ENCODE measurements at places on chromosomes 12 and 14.

DNA sequence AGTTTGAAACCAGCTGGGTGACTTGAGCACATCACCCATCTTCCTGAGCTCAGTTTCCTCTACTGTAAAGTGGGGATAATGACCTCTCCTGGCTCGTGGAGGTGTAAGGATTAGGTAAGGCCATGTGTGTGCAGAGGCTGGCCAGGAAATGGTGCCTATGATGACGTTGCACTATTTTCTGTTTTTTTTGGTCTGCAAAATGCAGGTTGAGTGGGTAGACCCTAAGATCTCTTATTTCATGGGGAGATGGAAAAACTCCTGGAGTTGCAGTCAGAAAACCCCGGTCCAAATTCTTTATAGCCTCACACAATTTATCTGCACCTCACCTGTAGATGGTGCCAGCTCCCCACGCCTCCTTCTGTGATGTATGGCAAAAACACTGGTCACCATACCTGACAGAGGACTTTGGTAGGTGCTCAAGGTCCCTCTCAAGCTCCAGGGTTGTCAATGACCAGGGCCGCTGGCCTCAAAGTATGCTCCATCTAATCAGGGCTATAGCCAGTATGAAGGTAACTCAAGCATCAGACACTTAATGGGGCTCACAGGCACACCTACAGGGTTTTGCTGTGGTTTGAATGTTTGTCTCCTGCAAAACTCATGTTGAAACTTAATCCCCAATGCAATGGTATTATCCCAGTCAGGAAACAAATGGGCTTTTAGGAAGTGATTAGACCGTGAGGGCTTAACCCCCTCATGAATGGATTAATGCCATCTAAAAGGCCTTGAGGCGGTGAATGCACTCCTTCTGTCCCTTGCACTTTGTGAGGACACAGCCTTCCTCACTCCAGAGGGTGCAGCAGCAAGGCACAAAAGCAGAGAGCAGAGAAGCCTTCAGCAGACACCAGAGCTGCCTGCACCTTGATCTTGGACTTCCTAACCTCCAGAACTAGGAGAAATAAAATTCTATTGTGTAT lies 17.6 kb downstream of the C14orf132 start:
- DNase-seq, result no peak

DNA sequence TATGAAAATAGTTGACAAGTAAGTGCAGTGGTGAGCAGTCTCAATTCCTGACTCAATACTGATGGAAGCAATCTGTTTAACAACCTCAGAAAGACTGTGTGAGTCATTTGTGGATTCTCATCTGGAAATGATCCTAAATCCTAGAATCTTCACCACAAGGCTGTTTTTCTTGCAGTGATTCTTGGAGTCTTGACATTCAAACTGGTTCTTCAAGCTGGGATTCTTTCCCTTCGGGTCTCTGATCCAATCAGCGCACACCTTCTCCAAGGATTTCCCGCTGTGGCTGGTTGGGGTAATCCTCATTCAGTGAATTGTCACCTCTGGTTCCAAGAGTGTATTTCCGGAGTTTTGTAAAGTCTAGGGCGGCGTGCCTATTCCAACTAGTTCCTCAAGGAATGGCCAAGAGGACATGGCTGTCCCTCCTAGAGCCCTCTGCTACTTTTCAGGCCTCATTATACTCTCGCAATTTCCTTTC lies 37.7 kb upstream of the FOXJ2 start:
- DNase-seq, result no peak

DNA sequence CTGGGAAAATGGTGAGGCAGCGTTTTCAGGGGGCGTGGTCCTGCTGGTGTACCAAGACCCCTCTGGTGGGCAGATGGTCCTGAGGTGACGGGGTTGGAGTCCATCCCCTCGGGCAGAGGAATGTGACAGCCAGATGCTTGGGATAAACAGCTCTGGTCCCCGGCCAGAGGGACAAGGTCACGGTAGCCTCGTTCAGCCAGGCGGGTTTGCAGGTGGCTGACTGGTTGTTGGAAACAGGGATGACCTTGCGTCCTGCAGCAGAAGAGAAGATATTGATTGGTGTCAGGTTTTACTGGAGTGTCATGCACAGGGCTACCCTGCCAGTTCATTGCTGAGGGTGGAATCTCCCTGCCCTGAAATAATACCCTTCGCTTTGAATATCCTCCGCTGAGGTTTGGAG lies 43.3 kb downstream of the SLC24A4 start:
- DNase-seq, result no peak

DNA sequence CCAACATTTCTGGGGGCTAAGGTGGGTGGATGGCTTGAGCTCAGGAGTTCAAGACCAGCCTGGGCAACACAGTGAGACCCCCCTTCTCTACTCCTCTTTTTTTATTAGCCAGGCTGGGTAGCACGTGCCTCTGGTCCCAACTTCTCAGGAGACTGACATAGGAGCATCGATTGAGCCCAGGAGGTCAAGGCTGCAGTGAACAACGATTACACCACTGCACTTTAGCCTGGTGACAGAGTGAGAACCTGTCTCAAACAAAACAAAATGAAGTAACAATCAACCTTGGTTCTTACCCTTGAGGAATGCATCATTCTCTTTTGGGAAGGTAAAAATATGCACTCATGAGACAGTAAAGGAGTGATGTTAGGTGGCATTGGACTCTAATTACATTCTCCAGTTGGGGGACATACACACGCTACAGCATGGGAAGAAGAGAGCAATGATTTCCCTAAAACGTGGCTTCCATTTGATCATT lies 3.9 kb upstream of the NIN start:
- DNase-seq, result no peak

- DNase-seq, result no peak
Observed at GRCh38 chr12:74066476-74066875, 471.2 kb upstream of the ATXN7L3B start.

- no peak for DNase-seq
Observed at GRCh38 chr12:33676866-33677265, 237.2 kb upstream of the SYT10 start.

DNA sequence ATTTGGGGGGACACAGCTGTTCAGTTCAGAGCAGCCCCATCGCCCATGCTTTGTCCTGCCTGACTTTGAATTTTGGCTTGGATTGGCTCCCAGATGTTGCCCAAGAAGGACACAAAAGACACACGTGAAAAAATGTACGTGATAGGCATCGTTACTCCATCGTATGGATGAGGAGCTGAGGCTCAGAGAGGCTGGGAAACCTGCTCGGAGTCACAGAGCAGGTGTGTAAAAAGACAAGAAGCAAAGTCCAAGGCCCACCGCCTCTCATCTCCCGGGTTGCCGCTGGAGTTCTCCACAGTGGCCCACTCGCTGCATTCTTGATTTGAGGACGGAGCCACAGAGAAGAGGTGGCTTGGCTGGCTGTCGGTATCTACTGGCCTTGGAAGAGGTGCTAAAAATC lies 41.0 kb upstream of the BEGAIN start:
- DNase-seq, result no peak

- DNase-seq, result no peak
Observed at GRCh38 chr12:120079411-120080400, 36.8 kb downstream of the RAB35 start.

GRCh38 chr12:19031032-19031431 lies 98.5 kb upstream of the PLEKHA5 start:
- DNase-seq, result no peak

- DNase-seq, result no peak
Observed at GRCh38 chr14:30290001-30290400, 269.0 kb upstream of the G2E3 start.

GRCh38 chr14:23577004-23577681 lies 1.4 kb downstream of the JPH4 start:
- DNase-seq, result no peak

GRCh38 chr12:53940443-53941014 lies 1.9 kb downstream of the HOXC13 start:
- no peak for DNase-seq

DNA sequence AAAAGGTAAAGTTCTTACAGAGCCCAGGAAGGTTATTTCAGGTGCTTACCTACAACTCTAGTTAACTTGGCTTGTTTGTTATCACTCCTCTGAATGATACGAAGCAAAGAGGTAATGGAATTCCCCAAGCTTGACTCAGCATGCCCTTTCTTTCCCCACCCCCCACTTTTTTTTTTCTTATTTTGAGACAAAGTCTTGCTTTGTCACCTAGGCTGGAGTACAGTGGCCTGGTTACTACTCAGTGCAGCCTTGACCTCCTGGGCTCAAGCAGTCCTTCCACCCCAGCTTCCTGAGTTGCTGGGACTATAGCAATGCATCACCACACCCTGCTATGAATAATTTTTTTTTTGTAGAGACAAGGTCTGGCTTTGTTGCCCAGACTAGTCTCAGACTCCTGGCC lies 17.1 kb upstream of the YBX3 start:
- no peak for DNase-seq

DNA sequence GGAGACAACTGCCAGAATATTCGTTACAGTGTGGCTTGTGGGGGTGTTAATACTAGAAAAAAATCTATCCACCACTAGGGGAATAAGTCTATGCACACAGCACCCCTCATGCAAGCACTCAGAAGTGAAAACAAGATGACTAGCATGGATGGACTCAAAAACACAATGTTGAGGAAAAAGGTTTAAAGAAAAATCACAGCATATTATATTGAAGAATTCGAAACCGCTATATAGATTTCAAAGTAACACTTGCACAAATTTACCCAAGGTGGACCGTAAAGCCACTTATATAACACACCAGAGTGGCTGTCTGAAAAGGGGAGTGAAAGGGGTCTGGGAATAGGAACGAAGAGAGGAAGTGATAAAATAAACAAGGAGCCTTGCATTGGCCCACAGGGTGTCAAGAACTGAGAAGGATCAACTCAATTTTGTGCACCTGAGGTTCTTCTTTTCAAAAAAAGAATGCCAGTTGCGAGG lies 544 bp downstream of the ABCD4 start:
- DNase-seq, result peak; percentile 66

DNA sequence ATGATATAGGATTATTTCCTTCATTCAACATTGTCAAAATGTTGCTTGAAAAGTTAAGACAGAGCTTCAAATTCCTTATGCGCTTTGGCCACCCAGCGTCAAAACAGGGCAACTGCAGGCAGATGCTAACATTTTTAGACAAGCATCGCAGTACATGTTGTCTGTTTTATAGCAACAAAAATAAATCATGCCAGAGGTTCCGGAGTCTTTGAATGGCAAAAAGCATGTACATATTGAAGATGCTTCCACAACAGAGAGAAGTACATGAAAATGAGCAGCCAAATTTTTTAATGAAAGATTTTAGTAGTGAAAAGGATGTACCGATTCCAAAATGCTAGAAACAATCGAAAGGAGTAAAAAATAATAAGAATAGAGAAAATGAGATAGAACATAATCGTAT lies 49.8 kb upstream of the USP15 start:
- peak; percentile 74 for DNase-seq

GRCh38 chr12:27915536-27915935 lies 57.0 kb downstream of the PTHLH start:
- no peak for DNase-seq

Data from OCI-M1 (cell line).